ENCODE measurements at places on chromosomes 3 and 15.

DNA sequence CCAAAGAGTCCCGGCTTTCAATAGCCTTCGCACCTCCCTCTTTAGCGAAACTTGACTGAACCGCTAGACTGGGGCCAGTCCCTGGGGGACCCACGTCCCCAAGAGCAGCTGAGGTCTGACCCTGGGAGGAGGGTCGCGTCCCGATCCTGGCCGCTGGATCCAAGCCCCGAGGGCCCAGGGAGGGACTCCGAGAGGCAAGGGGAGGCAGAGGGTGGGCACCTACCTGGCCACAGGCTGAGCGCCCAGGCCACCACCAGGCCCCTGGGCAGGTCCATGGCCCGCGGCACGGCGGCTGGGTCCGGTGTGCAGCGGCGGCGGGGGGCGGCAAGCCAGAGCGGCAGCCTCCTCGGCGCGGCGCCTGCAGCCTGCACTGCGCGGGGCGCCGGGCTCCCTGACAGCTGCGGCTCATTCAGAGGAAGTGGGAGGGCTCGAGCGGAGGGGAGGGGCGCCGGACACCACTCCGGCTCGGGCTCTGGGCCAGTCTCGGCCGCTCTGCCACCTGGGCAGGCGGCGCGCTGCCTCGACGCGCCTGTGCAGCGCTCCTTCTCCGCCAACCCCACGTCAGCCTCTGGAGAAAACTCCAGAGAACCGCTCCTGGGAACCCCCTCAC lies at the start of gene ITGA11:
Gene ITGA11, minus strand, starts transcription at position 372 of the 610 bp plus-strand sequence. Its CDS starts 97 bp downstream, at position 275.
- DNase-seq: no peak

- DNase-seq: no peak
Measured at GRCh38 chr3:126472277-126473006, 3.2 kb downstream of the ZXDC start.

DNA sequence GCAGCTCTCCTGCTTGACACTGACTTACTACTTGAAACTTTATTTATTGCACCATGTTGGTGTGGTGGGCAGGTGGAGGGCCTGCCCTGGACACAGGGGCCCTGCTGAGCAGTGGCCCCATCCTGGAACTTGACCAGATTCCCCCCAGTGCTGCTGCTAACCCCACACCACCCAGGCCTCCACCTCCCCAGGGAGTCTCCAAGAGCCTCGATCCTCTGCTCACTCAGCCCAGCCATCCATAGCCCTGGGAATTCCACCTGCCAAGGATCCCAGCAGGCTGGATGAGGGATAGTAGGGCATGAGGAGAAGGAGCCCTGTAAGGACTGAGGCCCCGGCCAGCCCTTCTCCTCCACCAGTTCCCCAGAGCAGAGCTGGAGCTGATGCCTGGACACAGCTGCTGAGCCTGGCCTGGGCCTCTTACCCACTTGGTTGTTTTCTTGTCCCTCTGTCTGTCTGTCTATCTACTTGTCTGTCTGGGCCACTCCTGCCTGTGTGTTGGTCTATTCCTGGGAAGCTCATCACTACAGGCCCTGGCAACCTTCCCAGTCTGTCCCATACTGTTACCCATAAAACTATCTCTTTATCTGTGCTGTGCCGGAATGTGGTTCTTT lies 2.8 kb downstream of the CHAC1 start:
- DNase-seq: no peak

DNA sequence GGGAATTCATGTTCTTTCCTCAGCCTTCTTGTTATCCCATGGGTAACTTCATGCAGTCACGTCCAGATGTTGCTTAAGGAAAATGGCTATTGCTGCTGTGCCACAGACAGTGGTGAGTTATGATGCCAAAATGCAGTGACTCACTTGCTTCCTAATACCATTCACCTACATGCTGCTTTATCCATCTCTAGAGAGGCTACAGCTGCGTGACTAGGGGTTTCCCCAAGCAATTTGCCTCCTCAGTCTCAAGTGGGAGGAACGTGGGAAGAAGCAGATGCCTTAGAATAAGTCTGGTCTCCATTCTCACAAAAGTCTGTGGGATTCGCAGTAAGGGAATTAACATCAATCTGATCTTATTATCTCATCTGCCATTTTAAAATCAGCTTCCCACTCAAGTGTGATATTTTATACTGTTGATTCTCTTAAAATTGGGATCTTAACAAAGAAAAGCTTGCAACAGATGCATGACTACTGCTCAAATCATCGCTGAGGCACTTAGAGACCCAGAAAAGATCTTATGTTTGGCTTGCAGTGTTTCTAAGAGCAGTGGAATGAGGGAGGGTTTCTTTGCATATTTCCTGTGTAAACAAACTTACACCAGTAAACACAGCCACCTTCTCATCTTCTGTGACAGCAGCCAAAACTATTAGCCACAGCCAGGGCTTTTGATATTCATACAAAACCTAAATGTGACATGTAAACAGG lies 62.0 kb upstream of the ACP3 start:
- no peak for DNase-seq

Data from activated T-helper 9 cell treated with anti-CD3 and anti-CD28 coated beads, Interleukin-2, amount 50 U/mL, for 16 hours (primary cell).